ENCODE measurements at places on chromosomes 1 and 21. TPM values are rescaled to one million over a fixed set of nuclear protein-coding genes. Genes with fewer than 3 reads are reported as not detected.

OLIG1 gene
- total RNA-seq, result not detected

RBBP5 gene
- total RNA-seq, result 8.3 TPM

HDGF gene
- total RNA-seq, result 124 TPM

HSPB7 gene
- total RNA-seq, result 2.0 TPM

NOTCH2 gene
- total RNA-seq, result 64.9 TPM

CHAF1B gene
- 1.5 TPM for total RNA-seq

RIIAD1 gene
- not detected for total RNA-seq

C8A gene
- not detected for total RNA-seq

PATJ gene
- 1.5 TPM for total RNA-seq

CFHR3 gene
- total RNA-seq, result not detected

PRDM16 gene
- under 0.01 TPM for total RNA-seq

ADGRL2 gene
- total RNA-seq, result 74.1 TPM

GSTM1 gene
- not detected for total RNA-seq

SLC45A3 gene
- total RNA-seq, result 3.4 TPM

SLAMF1 gene
- total RNA-seq, result not detected

SPATC1L gene
- 2.6 TPM for total RNA-seq

OXCT2 gene
- 0.09 TPM for total RNA-seq

ASPM gene
- total RNA-seq, result 2.9 TPM

ZNF695 gene
- 0.60 TPM for total RNA-seq

SAMD13 gene
- total RNA-seq, result 1.2 TPM

TMEM51 gene
- 2.1 TPM for total RNA-seq
